ENCODE measurements at places on chromosomes 5 and 9.

GRCh38 chr5:83924171-83924570 lies 203.5 kb upstream of the HAPLN1 start:
- no peak for DNase-seq

DNA sequence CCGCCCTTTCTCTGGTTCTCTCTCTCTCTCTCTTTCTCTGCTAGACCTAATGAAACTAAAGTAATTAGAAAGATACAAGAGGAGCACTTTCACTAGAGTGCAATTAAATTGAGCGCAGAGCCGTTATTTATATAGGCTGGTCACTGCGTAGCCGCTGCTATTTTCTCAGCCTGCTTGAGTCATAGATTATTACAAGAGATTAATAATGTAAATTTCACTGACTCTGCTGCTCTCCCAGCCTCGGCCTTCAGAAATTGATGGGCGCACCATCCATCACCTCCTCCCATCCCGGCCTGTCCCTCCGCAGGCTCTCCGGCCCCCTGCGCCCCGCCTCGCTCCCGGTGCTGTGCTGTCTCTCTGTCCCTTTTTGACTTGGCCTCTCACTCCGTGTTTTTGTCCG lies 268.0 kb upstream of the MVB12B start:
- no peak for DNase-seq

DNA sequence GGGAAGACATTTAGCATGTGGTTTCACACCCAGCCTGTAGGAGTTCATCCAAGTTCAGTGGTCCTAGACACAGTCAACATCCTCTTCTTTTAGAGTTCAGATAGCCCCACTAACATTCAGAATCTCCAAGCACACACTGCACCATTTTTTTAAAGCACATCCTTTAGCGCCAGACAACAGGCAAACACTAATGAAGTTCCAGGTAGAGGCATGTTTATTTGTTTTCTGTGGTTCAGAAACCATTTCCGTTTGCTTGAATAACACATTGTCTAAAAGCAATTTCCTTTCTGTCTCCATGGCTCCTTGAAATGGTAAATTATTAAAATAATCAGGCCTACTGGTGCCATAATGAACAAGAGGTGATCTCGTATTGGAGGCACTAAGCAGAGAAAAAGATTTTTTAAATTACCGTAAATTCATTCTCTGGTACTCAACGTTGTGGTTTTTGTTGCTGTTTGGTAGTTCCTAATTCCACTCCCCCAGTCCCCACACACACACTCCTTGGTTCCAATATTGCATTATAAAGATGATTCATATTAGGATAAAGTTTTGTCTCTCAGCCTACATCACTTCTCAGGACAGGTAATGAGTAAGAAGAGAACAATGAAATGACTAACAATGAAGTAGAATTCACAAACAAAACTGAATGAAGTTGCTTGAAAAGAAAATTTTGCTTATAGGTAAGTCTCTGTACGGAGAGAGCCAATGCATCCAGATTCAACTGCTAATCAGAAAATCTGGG lies 153.1 kb downstream of the PCSK1 start:
- no peak for DNase-seq

DNA sequence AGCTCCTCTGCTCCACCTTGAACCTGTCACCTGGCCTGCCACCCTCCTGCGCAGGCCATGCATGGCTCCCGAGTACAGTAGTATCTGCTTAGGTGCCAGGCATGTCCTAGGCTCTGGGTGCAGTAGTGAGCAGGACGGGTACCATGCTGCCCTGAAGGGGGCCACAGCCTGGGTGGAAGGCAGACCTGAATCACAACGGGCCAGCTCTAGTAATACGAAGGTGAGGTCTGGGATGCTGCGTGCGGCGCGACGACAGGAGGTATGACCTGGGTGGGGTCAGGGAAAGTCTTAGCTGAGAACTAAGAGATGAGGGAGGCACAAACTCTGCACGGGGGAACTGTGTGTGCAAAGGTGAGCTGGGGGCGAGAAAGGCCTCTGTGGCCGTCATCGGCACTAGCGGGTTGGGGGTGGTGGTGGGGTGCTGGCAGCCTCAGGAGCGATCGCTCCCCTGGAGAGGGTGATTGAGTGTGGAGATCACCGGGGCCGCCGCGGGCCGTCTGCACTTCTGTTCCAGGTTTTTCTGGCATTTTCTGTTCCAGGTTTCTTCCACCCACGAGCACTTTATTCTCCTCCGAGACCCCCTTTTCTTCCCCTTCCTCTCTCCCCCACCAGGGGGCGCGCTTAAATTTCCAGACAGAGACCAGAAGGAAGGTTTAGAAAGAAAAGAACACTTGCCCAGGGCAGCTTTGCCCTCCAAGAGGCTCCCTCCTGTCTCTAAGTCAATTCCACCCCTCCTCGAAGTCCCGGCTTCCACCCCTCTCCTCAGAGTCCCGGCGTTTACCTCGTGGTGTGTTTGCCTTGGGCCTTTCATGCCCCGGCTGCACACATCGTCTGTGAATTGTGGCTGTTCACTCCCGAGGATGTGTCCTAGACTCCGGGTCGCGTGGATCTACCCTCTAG lies 15.1 kb downstream of the PDLIM4 start:
- peak; percentile 43 for DNase-seq

DNA sequence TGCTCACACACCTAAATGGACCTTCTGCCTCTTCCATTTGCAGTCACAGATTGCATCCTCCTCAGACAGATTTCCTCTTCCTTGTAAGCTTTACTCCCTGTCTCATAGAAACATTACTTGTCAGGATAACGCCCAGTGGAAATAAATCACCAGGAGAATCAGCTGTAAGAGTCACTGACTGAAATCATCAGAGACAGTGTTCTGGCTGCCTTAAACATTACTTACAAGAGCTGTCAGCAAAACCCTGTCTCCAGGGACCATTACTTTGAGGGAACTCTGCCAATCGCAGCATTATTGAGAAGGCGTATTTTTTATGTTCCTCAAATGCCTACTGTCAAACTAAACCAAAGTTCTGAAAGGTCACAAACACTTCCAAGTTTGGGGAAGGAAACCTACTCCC lies 5.9 kb downstream of the DPYSL3 start:
- no peak for DNase-seq

DNA sequence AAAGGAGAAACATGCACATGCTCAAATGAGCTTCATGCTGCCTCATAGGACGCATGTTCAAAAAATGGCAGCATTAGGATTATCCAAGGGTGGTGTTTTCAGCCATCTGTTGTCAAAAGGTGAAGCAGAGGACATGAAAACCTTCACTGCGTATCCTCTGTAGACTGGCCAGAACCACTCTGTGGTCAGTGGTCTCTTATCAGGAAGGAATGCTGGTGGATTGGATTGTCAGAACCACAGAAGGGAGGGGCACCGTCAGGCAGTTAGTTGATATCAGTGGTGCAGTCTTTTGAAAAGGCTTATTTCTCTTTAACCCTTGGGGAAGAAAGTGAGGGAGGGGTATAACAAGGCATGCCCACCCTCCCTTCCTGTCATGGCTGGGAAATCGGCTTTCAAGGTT lies 100.1 kb downstream of the FBXL7 start:
- no peak for DNase-seq

- no peak for DNase-seq
Measured at GRCh38 chr5:6333182-6333905, 45.0 kb downstream of the MED10 start.

- DNase-seq = no peak
Measured at GRCh38 chr5:130189961-130190360, 285.7 kb downstream of the CHSY3 start.

DNA sequence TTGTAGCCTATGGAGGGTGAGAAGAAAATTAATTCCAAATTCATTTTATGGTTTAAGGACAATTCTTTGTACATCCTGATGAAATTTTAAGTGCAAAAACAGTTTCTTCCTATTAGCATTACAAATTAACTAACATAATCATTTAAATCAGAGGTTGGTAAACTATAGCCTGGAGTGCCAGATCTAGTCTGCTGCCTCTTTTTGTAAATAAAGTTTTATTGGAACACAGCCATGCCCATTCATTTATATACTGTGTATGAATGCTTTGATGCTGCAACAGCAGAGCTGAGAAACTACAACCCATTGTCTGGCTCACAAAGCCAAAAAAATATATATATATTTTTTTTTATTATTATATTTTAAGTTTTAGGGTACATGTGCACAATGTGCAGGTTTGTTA lies 80.2 kb downstream of the FNIP1 start:
- DNase-seq = no peak

GRCh38 chr5:89988129-89988810 lies 421.3 kb downstream of the CETN3 start:
- DNase-seq = no peak

Measured in NCI-H2029 treated with DMSO at 0.1 percent for 48 hours (cell line).